Putamen (tissue), 1 donor: ENCODE measurements at places on chromosomes 12 and 14.

DNA sequence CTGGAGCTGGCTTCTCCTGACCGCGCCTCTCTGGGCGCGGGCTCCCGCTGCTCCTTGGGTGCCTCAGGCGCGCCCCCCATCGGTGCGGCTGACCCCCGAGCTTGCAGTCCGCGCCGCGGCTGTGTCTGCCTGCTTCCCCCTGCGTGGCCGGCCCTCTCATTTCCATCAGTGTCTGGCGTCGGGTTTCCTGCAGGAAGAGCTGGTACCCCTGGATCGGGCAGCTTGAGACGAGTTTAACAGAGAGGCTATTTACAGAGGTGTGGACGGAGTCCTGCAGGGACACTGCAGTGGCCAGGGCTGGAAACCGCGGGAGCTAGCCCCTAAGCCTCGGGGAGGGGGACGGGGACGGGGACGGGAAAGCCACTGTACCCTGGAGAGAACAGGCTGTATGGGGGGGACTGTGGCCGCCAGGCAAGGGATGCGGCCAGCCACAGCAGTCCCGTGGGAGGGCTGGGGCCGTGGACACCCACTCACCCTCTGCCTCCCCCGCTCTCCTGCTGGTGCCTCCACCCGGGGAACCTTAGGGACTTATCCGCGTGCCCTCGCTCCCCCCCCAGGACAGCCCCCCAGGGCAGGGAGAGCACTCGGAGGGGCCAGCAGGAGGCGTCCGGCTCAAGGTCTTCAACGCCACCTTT, 3.7 kb upstream of the CACNA2D4 start:
- DNase-seq: no peak

- DNase-seq: no peak
Observed at GRCh38 chr12:45853550-45853949, 124.0 kb downstream of the ARID2 start.

DNA sequence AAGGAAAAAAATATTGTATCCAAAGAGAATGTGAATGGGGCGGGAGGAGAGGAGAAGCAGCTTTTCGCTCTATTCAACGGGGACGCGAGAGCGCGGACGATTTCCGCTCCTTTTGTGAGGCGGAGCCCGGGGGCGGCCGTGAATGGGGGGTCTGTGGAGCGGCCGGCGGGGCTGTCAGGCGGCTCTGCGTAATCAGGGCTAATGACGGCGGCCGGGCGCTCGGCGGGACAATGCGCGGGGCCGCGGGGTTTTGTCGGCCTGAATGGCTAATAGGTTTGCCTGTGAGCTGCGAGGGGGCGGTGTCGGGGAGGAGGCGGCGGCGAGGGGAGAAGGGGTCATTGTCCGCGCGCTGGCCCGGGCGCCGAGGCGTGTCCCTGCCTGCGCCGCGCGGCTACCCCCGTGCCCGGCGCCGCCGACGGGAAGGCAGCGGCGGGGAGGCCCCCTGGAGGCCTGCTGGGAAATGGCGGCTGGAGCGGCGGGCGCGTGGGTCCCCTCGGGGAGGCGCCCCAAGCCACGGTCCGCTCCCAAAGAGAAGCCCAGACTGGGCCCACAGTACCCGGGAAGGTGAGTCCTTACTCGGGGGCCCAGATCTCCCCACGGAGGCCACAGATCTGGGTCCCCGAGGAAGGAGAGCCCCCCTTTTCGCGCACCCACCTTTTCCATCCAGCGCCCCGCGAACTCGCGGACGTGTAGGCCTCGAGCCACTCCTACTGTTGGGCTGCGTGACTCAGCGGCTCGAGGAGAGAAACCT, 6.0 kb downstream of the SIX6 start:
- DNase-seq: no peak

DNA sequence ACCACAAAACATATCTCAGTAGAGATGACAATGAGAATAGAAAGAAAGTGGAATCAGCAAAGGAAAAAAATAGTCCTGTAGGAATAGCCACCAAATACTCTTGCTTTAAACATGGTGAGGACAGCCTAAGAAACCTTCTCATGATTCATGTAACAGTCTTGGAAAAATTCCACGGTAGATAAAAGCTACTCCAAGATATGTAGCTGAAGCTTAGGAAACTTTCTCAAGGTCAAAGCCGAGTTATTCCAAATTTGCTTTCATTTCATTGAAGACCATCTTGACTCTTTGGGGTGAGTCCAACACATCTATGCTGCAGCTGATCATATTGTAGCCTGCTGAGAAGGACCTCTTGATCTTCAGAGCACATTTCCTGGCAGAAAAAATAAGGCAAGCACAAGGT, 157.6 kb downstream of the PAH start:
- no peak for DNase-seq

- DNase-seq: no peak
Observed at GRCh38 chr12:63977441-63977840, 132.9 kb downstream of the SRGAP1 start.

- no peak for DNase-seq
Observed at GRCh38 chr12:1812650-1813302, 7.6 kb upstream of the LRTM2 start.

DNA sequence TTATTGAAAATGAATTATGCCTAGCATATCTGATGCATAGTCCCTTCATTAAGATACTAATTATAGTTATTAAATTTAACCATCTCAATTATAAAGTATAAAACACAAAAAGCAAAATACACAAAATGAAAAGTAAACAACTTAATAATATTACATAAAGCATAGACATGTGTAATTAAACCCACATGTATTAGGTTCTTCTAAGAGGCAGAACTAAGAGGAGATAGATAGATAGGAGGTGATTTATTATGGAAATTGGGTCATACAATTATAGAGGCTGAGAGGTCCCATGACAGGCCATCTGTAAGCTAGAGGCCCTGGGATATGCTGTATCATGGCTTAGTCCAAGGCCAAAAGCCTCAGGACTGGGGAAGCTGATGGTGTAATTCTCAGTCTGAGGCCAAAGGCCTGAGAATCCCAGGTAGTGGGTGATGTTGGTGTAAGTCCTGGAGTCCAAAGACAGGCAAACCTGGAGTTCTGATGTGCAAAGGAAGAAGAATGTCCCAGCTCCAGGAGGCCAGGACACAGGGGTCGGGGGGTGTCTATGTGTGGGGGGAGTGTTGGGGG, 953.3 kb downstream of the TRHDE start:
- no peak for DNase-seq

DNA sequence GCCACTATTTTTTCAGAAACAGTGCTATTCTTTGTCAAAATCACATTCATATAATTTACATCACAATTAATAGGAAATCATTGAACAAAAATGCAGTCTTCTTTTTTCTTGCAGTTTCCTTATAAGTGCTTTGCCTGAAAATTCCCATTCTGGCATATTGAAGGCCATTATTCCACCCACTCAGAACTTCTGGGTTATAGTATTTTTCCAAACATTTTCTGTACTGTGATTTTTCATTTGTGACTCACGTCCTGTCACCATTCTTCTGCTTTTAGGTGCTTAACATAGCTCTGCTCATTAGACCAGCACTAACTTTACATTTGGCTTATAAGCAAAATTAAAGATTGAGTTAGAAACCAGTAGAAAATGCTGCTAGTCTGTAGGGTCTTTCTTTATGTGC, 241.0 kb upstream of the NPAS3 start:
- DNase-seq: peak; percentile 67

DNA sequence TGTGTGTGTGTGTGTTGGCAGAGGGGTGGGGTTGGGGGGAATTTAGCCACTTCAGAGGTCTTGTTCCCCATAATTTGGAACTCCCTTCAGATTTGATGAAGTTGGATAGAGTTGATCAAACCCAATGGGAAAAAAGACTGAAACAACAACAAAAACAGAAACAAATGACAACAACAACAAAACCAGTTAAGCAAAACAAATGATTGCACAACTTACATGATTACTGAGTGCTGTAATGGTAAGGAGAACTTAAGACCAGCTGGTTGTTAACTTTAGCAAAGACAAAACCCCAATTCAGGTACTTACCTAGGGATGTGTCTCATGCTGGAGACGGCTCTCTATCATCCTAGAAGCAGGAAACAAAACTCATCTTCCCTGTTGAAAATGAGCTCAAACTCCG, 107.8 kb upstream of the DDHD1 start:
- no peak for DNase-seq

- DNase-seq: no peak
Observed at GRCh38 chr12:24756479-24757024, 192.3 kb downstream of the BCAT1 start.

GRCh38 chr12:25894759-25895158, 63.7 kb upstream of the RASSF8 start:
- no peak for DNase-seq

DNA sequence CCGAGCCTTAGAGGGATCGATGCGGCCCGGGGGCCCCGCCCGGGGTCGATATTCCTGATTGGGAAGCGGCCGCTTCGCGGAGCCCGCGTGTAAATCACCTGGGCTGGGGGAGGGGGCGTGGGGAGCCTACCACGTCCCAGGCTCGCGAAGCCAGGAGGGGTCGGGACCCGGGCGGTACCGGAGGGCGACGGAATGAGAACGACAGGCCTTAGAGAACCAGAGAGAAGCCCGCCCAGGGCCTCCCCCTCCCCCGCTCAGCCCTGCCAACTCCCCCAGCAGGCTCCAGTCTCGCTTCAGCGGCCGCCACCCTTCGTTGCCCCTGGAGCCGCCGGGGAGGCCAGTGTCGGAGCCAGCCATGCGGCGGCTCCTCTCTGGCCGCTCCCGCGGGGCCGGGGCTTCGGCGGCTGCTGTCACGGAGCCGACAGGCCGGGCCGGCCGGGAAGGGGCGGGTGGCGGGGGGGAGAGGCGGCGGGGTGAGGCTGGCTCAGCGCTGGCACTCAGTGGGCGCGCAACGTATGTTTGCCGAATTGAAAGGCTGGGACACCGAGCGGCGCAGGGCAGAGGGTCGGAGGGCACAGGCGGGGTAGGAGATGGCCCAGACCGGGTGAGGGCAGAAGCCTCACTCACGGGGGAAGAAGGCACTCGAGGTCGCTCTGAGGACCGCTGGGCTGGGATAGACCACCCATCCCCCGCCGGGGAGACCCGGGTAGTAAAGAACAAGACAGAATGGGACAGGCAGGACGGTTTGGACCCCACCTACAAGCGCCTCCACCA, 1.4 kb upstream of the DNAJC22 start:
- no peak for DNase-seq

DNA sequence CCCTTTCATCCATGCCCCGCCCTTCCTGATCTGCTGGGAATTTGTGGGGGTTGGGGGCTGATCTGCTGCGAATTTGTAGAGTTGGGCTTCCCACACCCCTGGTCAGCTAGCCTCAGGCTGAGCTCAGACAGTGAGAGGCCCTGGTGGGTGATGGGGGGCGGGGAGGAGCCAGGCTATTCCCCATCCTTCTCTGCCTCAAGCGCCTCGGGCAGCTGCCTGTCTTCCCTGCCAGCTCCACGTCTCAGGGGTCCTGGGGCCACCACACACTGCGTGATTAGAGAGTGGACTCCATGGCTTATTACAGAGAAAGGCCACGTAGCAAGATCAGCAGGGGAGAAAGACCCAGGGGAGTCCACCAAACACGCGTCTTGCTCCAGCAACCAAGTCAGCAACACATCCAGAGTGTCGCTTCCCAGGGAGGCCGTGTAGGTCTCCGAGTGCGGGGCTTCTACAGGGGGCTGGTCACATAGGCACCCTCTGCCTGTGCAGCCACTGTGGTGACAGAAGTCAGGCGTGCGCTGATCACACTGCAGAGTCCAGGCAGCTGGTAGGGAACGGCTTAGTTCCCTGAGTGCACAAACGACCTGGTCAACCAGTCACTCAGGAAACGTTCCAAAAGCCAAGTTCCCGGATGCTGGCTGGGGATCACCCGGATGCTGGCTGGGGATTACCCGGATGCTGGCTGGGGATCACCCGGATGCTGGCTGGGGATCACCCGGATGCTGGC, 254.4 kb upstream of the SFSWAP start:
- no peak for DNase-seq

DNA sequence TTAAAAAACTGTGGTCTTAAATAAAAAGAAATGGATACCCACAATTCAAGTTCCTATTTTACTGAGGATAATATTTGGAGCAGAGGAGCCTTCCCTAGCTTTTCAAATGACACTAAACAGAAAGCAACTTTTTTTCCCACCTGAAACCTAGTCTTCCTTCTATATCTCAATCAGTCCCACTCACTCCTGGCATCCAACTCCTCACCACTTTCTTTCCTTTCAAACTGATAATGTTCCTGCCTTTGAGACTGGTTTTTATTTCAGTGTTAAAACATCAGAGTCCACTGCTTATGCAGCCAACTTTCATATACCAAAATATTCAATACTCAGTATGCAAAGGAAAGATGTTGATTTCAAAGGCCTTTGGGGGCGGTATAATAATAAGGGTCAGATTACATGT, 225.6 kb downstream of the GXYLT1 start:
- no peak for DNase-seq

- no peak for DNase-seq
Observed at GRCh38 chr14:100529561-100530031, 57.6 kb downstream of the BEGAIN start.

GRCh38 chr12:124217508-124218242, 77.2 kb upstream of the RFLNA start:
- peak; percentile 75 for DNase-seq

GRCh38 chr14:95340201-95340697, 20.5 kb upstream of the CLMN start:
- no peak for DNase-seq

- DNase-seq: no peak
Observed at GRCh38 chr14:59500732-59501131, 16.4 kb downstream of the JKAMP start.

GRCh38 chr14:69675877-69676416, 64.6 kb downstream of the SUSD6 start:
- no peak for DNase-seq

GRCh38 chr12:128059621-128060370, 207.2 kb upstream of the TMEM132C start:
- DNase-seq: no peak

- DNase-seq: no peak
Observed at GRCh38 chr12:55670276-55670675, 33.6 kb downstream of the OR10P1 start.

DNA sequence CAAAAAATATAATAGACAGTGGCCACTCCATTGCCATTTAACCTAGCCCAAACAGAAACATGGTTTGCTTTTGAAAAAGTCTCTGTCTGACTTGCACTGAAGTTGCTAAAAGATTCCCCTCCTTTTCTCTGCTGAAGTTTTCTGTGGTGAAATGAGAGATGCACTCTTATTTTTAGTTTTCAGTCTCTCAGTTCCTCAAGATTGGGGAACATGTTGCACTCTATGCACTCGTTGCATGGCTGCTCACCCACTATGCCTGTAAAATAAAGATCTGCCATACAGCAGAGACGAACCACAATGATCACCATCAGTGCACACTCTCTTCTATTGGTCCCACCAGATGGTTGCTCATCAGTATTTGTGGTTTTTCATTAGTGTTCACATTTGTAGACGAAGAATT, 13.1 kb upstream of the DAAM1 start:
- DNase-seq: no peak

DNA sequence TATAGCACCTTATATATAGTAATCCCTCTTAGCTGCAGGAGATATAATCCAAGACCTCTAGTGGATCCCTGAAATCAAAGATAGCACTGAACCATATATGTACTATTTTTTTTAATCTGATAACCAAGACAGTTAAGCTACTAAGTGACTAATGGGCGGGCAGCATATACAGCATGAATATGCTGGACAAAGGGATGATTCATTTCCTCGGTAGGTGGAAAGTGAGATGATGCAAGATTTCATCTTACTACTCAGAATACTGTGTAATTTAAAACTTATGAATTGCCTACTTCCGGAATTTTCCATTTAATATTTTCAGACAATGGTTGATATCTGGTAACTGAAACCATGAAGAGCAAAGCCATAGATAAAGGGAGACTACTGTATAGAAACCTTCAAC, 36.2 kb downstream of the PRMT8 start:
- no peak for DNase-seq
